ENCODE measurements at places on chromosomes 4 and X.
A peak's percentile ranks its signal among the peaks of the same experiment; 100 is the strongest.

GRCh38 chr4:102606846-102607450, 105.8 kb downstream of the NFKB1 start:
- DNase-seq, result no peak

DNA sequence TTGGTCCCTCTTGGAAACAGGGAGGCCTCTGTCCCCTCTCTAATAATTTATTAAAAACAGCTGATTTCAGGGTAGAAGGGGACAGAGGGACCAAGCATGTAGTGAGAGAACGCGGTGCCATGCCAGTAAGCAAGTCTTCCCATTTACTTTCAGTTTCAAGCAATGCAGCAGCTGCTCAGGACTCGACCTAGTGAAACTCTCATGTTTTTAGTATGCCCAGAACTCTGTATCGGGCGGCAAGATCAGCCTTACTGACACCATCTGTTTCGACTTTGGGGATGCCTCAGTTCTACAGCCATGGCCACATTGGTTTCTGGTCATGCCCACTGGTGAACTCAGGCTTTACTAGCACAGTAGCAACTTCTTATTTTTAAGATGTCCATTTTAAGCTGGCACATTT, 40.6 kb downstream of the ZNF81 start:
- no peak for DNase-seq

GRCh38 chr4:105066401-105066800, 80.3 kb upstream of the TET2 start:
- no peak for DNase-seq

- DNase-seq, result no peak
Observed at GRCh38 chr4:152894673-152895072, 41.5 kb upstream of the FHDC1 start.

- no peak for DNase-seq
Observed at GRCh38 chr4:89906316-89906715, 11.7 kb downstream of the MMRN1 start.

DNA sequence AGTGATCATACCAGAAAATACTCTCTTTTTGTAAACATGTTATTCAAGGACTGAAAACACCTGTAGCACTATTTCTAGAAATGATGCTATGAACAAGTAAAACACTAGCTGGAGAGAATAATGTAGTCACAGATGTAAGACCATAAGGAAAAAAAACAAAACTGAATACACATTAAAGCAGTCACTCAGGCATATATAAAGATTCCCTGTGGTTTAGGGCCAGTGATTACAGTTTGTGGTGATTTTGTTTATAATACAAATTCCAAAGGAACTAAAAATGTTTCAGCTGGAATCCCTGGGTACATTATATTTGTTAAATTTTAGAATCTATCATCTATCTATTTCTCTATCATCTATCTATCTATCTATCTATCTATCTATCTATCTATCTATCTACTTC, 777.8 kb upstream of the FRG1 start:
- no peak for DNase-seq

DNA sequence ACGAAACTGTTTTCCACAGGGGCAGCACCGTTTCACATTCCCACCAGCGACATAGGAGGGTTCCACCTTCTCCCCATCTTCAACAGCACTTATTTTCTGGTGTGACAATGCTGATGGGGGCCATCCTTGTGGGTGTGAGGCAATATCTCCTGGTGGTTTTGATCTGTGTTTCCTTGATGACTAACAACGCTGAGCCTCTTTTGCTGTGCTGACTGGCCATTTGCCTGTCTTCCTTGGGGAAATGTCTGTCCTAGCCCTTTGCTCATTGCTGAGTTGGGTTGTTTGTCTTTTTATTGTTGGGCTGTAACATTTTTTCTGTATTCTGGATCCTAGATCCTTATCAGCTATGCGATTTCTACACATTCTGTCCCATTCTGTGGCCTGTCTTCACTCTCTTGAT, 33.7 kb downstream of the ATP2B3 start:
- DNase-seq, result no peak

DNA sequence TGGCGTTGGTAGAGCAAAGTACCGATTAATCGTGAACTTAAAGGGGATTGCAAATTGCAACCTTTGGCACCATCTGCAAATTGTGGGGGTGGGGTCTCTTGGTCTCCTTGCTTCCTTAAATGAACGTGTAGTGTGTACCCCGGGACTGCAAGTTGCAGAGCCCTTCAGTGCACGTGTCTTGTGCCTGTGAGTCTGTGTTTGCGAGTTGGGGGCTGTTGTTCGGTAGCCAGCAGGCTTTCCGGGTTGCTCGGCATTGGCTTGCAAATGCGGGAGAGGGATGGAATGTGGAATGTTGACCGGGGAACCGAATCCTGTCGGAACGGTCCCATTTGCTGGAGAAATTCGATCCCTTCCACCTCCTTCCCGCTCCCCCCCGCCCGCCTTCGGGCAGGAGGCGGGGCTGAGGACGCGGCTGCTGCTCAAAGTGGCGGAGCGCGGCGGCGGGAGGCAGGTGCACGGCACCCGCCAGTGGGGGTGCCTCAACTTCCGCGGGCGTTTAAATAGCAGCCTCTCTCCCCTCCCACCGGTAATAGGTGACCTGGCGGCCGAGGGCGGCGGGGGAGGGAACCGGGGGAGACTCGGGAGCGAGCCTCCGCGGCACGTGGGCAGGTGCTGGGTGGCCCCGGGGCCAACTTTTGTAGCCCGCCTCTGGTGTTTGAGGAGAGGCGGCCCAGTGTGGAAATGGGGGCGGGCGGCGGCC, 1.5 kb downstream of the JADE1 start:
- DNase-seq, result peak; percentile 74

DNA sequence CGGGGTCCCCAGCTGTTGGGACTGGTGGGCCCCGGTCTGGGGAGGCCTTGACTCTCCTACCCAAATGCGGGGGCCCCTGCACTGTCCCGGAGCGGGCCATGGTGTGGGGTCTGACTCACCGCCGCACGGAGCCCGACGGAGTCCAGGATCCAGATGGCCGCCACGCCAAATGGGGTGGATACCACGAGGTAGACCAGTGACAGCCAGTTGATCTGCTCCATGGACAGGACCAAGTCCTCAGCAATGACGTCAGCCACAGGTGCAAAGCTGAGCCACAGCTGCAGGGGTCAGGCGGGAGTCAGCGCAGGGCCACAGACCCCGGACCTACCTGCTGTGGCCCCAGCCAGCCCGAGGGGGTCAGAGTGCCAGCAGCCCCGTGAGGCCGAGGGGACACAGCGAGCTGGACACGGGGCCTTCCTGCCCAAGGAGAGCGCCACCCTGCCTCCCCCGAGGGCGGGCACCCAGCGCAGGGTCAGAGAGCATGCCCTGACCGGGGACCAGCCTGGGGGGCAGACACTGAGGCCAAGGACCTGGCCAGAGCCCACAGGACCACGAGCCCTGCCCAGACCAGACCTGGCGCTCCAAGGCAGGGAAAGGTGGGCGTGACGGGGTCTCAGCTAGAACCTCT, 2.4 kb downstream of the SLC49A3 start:
- DNase-seq, result no peak

Data from K562 (cell line).